AG09309 (cell line): ENCODE measurements at places on chromosomes 4 and X.
A peak's percentile ranks its signal among the peaks of the same experiment; 100 is the strongest.

- DNase-seq = peak; percentile 80
These were observed 205.9 kb upstream of the GALNT7 start for GRCh38 chr4:172962564-172963353.

DNA sequence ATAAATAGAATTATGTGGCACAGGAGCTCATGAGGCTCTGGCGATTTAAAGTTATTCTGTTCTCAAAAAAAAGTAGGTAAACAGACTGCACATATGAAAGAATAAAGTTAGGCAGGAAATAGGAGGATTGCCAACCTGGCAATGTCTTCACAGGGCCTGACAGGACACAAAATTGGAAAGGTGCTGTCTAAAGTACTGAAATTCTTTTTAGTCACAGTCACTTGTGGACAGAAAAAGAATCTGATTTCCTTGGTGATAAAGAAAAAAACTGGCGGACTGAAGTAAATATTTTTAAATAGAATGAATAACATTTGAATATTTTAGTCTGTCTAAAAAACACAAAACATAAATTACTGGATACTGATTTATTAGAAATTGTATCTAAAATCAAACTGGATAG is 124.4 kb downstream of the VEGFC start:
- no peak for DNase-seq

DNA sequence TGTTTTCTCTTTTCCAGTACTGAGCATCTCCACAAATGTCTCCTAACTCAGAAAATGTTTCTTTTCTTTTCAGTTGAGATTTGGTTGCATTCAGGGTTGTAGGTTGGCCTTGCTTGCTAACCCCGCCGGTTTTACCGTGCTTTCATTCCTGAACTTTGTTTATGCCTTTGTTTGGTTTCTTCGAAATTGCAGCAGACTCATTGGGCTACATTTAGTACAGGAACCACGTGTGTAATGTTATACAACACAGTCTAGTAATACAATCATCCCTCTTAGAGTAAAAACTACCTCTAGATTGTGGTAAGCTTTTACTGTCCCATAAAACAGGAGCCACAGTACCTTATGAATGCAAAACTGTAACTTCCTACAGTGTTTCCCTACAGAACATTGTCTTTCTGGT is 57.9 kb downstream of the CCKAR start:
- DNase-seq = no peak

DNA sequence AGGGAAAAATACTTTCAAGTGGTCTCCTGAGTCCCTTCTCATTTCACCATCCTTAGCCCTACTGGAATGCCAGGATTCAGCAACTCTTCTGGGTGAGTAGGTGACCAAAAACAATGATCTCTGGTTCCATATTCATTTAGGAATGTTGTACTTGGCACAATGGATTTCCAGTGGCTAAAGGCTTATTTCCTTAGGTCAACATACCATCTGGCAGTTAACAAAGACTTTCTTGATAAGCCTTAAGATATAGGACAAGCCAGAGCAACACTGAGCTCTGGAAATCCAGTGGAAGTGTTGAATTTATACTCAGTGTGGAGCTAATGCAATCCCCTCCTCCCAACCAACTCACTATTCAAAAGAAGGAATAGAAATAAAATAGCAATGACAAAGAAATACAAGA is 139.4 kb upstream of the EMCN start:
- no peak for DNase-seq

DNA sequence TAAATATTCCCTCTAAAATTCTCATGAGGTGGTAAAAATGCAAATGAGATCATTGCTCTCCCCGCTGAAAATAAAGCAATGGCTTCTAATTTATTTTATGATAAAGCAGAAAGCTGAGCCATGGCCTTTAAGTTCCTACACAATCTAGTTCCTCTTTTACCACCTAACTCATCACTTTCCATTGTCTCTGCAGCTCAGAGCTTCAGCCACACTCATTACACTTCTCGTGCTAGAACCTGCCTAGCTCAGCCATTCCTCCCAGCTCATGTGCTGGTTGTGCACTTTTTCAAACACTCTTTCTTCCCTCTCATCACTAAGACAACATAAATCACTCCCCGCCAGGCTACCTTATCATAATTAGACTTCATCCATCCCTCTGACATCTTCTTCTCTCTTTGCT is 1112.1 kb upstream of the PRKX start:
- DNase-seq = no peak

DNA sequence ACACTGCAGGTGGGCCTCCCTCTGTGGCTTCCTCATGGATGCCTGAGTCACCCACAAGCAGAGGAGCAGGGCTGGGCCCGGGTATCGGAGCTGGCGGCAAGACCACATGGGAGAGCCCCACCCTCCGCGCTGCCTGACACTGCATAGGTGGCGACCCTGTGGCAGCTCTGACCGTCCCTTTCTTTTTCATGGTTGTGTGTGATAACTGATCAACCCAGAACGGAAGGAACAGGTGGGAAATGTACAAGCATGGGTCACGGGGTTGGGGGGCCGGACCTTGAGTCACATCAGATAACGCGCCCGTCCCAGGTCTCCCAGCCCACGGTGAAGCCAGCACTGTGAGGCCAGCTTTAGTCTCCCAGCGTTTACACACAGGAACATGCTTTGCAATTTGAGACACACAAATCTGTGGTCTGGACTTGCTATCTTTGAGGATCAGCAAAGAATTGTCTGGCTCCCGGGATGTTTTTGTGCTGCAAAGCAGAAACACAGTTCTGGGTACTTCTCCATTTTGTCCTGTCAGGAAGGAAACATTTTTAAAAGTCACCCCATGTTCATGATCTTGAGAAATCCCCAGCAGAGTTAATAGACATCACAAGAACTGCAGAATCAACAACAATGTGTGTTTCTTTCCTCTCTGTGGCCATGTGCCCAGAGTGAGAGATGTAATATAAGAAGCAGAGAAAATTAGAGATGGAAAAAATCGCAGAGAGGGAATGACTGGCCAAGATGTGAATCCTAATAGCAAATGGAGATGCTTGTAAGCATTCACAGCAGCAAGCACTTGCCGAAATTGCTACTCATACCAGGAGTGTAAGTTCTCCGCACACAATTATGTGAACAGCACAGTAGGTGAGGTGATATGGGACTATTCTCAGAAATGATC is 70.1 kb upstream of the CBR4 start:
- no peak for DNase-seq

DNA sequence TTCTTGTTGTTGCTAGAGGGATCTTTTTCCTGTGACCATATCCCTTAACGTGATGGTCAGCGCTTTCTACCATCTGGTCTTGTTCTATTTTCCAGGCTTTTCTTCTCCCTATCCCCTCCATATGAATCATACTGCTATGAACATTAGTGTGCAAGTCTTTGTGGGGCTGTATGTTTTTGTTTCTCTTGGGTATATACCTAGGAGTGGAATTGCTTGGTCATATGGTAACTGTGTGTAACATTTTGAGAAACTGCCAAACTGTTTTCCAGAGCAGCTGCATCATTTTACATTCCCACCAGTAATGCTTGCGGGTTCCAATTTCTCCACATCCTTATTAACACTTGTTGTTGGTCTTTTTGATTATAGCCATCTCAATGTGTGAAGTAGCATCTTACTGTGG is 121.4 kb downstream of the SPRY1 start:
- no peak for DNase-seq

DNA sequence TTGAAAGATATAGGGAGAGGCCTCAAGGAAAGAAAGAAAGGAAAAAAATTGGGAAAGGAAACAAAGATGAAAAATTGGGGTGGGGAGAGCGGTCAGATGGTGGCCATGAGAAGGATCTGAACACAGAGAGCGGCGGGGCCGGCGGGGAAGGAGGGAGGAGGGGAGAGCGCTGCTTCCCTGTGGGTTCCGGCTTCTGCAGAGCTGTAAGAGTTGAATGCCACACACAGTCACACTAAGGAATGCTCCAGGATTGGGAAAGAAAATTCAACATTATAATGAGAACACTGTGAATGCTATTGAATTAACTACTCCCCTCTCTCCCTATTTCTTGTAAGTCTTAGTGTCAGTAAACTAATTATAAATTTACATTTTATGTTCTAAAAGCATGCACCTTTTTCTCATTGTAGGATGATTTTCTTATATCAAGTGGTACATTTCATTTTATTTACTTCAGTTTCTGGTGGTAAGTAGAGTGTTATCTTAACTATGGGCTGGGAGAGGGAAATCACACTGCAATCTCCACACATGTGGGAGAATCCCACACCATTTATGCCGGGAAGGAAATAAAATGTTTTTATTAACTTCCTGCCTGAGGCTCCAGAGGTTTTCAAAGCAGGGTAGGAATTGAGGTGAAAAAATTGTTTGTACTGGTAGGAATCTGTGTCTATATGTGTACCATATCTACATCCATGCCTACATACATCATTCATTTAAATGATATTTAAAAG is 904 bp downstream of the F11 start:
- DNase-seq = no peak
